ENCODE measurements at places on chromosomes 7 and 10.

- no peak for DNase-seq
Measured at GRCh38 chr7:100099452-100099851, 1.7 kb downstream of the MCM7 start.

GRCh38 chr7:22865602-22865960, 42.9 kb upstream of the TOMM7 start:
- DNase-seq: no peak

DNA sequence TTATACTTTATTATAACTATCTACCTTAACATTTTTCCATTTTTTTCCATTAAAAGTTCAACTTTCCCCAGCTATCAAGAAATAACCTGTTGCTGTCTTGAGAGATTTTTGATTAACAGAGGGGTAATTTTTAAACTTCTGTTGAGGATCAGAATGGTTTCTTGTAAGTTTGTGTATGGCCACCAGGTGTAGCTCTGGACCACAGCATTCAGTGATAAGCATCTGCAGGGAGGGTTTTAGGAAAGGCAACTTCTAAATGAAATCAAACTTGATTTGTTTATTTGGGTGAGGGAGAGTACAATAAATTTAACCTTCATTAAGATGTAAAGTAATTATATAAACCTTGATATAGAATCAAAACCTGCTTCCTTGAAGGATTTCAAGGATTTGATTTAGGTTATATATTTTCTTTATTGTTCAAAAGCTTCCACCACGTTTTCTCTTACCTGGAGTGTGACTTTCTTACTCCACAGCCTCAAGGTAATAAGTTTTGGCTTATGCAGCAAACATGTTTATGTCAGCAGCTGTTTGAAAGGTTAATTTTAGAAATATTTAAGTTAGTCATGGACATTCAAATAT, 153.3 kb downstream of the STK31 start:
- no peak for DNase-seq

GRCh38 chr7:47355684-47356083, 226.2 kb downstream of the TNS3 start:
- no peak for DNase-seq

DNA sequence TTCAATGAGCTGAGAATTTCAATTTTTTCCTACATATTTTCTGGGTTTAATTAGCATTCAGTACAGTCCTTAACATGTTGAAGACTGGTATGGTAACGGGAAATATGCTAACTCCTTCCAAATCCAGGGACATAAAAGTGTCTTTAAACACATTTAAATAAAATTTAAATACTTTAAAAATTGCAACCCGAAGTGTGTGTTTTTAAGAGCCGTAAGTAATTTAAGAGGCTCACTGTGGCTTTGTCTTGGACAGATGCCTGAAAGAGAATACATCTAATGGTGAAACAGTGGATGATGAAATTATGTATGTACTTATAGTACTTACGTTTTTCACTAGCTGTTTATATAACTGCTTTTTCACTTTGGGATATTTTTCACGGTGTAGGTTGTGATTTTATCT, 687.3 kb upstream of the CELF2 start:
- DNase-seq: no peak

GRCh38 chr7:98598846-98599615, 18.1 kb upstream of the NPTX2 start:
- DNase-seq: no peak

GRCh38 chr7:135771961-135772638, 23.5 kb upstream of the FAM180A start:
- no peak for DNase-seq

GRCh38 chr7:151060416-151061212, 1.2 kb downstream of the SLC4A2 start:
- DNase-seq: peak; percentile 21

- DNase-seq: peak; percentile 6
Measured at GRCh38 chr10:117804470-117805011, 242.2 kb downstream of the RAB11FIP2 start.

DNA sequence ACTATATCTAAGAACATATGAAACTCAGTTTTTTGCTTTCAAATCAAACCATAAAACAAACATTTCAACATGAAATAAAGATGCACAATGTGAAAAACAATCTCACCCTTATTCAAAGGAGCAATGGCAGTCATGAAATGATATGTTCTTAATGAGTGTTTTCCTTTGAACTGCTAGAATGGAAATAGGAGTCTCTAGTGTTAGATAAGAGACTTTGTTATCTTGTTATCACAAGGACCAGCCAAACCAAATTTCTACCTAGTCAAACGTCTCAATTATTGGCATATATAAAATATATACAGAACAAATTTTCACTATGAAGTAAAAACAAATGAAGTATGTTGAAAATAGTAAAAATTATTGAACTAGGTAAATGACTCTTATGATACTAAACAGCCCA, 1.2 kb downstream of the VPS41 start:
- no peak for DNase-seq

- no peak for DNase-seq
Measured at GRCh38 chr7:5452937-5453540, 29.4 kb upstream of the TNRC18 start.

GRCh38 chr10:88702848-88703597, 3.0 kb upstream of the LIPK start:
- no peak for DNase-seq

- no peak for DNase-seq
Measured at GRCh38 chr7:86931439-86931838, 128.0 kb downstream of the ELAPOR2 start.

GRCh38 chr7:116540743-116541142, 15.9 kb downstream of the CAV1 start:
- DNase-seq: no peak

DNA sequence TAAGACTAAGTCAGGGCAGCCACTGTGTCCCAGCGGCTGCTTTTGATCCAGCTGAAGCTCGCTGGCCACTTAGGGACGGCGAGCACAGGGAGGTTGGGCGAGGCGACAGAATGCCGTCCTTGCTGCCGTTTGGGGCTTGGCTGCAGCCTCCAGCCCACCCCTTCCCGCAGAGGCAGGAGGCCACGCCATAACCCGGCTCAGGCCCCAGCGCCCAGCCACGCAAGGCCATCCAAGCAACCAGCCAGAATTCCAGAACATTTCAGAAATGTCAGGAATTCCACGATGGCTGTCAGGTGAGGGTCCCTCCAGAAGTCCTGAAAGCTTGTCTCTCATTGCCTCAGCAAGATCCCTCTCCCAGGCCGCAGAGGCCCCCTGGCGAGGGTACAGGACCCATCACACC, 479.1 kb upstream of the FOXK1 start:
- DNase-seq: no peak

- DNase-seq: peak; percentile 70
Measured at GRCh38 chr10:21145751-21146435, 248.8 kb upstream of the NEBL start.

DNA sequence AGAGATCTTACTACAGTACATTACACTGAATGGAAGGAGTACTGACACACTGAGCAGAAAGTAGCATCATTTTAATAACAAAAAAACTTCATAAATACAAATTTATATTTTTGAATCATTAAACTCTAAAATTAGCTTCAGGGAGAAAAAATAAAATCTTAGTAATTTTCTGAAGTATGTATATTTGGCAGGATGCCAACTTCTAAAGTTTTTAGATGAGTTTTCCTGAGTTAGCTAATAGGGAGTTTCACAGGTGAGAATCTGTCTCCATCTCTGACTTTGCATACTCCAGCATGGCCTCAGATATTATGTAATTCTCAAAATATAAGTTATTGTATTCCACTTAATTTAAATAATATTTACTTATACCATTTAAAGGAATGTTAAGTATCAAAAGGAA, 673.2 kb upstream of the PCDH15 start:
- no peak for DNase-seq

GRCh38 chr10:29921071-29921446, 138.3 kb downstream of the JCAD start:
- no peak for DNase-seq

DNA sequence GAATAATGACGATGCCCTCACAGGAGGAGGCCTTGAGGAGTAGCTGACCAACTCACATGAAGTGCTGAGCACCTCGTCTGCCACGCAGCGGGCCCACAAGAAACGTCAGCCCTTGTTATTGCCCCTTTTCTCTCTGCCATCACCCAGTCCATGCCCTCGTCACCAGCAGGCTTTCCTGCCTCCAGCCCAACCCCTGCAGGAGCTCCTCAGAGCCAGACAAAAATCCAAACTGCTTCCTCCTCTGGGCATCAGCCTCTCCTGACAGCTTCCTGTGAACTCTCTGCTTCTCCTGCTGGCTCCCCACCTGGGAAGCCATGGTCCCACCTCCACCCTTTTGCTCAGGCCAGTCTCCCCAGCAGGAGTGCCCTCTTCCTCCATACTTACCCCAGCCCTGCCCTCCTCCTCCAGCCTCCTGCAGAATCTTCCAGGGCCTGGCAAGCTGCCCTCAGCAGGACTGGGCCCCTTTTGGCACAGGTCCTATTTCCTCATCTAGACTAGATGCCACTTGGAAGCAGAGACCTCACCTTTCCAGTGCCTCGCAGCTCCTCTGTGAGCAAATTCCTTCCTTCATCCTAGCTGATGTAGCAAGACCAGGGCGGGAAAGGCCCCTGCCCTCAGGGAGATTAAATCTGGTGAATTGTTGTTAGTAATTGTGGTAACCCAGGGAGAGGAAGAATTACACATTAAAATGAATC, 115.1 kb downstream of the C10orf105 start:
- peak; percentile 17 for DNase-seq

DNA sequence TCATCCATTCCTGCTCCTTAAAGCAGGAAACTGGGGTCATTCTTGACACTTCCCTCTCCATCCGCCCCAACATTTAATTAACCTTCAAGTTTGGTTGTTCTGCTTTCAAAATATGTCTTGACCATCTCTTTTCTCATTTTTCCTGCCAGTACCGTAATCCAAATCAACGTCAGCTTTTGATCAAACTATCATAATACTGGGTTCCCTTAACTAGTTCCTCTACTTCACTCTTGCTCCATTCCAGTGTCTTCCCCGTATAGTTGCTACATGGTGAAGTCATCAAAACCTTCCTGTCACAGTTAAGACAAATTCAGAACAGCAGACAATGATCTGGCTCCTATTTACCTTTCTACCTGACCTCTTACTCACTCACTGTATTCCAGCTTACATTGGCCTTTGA, 6.6 kb upstream of the KLF14 start:
- no peak for DNase-seq

DNA sequence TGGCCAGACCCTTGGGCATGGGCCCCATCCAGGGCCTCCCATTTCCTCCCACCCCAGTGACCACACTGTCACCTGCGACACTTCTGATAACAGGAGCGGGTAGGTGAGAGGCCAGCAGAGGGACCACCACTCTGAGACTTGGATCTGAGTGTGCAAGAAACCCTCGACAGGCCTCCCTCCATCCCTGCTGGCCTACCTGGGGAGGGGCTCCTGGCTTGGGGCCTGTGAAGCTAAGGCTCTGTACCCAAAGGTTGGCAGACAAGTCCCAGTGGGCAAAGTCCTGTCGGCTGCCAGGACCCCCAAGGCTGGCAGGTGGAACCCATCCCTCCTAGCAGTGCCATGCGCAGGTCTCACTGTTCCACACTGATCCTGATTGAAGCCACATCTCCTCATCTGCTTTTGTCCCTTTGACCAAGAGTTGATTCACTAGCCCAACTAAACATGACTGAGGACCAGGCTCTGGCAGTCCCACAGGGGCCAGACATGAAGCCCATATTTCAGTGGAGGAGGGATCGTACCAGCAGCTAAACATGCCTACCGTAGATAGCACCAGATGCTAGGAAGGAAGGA, 1.2 kb upstream of the PGAM2 start:
- DNase-seq: no peak

DNA sequence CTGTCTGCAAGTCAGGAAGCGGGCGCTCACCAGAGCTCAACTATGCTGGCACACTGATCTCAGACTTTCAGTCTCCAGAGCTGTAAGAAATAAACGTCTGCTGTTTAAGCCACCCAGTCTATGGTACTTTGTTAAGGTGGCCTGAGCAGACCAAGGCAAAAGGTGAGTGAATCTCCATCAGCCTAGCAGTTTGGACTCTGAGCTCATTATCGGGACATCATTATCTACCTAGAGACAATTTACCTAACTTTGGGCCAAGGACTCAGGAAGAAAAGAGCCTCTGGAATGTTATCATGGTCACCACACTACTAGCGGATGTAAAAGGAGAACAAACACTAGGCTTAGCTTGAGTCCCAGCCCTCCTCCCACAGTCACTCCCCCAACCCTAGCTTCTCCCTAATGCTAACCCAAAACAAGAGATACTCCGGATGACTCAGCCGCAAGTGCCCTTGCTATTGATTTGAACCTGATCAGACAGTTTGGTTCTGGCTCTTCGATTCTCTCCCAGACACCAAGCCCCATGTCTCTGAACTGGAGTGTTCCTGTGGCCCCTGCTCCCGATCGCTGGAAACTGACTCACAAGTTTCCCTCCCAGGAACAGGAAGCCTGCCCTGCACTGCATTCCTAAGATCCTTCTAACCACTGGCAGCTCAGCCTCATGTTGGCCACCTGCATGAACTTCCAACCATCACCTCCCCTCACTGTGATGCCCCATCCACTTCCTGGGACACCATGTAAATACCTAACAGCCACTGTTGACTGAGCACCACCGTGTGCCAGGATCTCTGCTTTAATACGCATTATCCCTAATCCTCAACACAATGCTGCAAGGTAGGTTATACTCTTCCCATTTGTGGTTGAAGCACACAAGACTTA, 34.5 kb downstream of the CREB3L2 start:
- DNase-seq: no peak

- no peak for DNase-seq
Measured at GRCh38 chr10:18949391-18949790, 99.2 kb upstream of the MALRD1 start.

DNA sequence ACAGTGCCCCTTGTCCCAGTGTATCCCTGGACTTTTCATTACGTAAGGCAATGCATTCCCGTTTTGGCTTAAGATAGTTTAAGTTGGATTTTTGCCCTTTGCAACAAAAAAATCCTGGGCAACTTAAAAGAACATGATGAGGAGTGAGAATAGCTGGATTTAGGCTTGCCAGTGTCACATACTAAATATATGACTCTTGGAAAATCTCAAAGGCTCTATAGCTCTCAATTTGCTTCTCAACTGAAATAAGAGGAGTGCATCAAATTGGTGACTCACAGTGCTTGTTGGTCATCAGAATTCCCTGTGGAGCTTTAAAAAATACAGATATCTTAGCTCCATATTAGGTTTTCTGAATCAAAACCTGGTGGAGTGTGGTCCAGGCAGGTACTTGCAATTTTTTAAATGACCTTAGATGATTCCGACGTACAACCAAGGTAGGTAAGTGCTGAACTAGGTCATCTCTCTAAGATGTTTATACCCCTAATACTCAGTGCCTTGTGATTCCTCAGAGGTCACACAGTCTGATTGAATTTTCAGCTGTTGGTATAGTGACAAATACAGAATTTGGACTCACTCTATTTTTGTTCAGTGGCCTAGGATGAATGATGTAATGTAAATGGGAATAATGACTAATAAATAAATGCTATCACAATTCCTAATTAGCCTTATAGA, 33.9 kb upstream of the ORC5 start:
- no peak for DNase-seq
